ENCODE measurements at places on chromosomes 4 and X.
A peak's percentile ranks its signal among the peaks of the same experiment; 100 is the strongest.

DNA sequence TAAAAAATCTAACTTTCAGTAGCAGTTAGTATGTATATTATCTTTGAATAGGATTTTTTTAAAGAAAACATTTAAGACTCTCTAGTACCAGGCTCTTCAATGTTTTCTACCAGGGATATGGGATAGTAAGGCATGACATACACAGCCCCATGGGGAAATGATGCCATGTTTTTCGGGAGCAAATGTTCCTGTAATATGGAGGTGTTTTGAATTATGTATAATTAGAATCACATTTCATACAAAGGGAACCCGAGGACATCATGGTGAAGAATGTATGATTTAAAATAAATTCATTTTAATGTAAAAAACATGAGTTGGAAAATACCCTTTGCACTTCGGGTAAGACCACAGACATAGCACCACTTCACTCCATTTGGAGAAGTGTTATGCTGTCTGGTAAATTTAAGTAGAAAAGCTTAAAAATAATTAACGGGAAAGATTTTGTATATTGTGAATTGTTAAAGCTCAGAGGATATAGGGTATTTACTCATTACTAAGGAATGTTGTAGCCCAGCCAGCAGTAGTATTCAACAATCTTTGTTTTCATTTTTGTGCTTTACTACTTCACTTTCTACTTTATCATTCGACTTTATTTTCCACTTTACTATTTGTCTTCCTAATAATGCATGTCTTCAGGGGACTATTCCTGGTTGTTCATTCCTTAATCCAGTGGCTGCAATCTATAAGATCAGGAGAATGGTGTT is 2050.7 kb downstream of the ARAP2 start:
- DNase-seq: no peak

DNA sequence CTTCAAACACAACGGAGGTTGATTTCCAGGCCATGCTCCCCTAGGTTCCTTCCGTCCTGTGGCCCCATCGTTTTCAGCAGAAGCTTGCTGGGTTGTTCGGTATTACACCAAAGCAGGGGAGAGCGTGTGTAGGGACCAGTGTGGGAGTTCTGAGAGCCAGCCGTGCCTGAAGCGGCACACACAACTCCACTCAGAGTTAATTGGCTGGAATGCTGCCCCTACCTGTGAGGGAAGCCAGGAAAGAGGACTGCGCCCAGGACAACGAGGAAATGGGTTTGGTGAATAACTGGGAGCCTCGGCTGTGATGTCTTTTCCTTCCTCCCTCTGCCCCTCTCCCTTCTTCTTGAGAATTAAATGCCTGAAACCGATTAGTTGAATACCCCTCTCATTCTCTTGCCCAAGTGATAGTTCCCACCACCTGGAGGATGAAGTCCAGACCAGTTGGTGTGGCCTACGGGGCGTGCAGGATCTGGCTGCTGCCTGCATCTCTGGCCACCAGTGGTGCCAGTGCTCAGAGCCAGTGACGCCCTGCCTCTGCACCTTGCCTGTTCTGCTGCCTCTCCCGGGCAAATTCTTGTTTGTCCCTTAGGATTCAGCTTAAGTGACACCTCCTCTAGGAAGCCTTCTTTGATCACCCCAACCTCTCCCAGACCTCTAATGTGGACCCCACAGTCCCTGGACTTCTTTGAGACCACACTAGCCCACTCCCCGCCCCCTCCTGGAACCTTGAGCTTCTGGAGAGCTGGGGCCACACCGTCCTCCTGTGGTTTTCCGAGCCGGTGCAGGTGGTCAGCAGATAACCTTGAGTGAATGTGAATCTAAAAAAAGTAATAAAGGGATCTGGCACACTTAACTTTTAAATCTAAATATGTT is 33.6 kb downstream of the TBC1D14 start:
- no peak for DNase-seq

DNA sequence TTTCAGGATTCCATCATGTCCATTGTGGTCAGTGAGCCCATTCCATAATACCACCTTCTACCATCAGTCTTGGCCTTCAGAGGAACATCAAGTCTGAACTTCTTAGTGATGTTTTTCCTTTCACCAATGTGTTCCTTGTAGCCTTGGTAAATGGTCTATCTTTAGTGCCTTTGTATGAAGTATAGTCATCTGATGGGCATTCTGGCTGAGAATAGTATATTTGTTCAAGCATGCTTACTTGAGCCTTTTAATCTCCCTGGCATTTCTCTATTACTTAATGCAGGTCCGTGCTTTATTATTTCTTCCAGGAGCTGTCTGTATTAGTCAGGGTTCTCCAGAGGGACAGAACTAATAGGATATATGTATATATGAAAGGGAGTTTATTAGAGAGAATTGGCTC is 99.7 kb downstream of the TLL1 start:
- no peak for DNase-seq

DNA sequence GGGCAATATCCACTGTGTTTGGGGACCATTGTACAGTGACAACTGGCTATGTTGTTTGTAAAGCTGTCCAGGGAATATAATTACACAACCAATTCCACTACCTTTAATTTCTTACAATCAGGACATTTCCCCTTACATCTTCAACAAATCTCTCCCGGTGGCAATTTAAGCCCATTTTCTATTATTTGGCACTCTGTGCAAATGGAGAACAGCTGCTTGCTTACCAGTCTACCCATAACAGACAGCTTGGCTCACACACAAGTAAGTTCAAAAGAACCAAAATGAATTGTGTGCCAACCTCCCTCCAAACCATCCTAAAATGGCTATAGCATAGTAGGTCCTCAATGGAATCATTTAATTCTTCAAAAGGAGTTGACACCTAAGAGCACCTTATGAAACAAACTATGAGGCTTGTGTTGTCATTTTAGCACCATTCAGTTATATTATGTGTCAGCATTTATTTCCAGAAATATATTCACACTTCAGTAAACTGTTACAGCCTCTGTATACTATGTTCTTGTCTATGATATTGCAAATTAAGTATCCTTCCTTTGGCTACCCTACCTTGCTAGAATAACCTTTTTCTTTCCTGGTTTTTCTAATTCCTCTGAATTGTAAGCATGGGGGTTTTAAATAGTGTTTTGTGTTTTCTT is 18.4 kb downstream of the GABRA4 start:
- DNase-seq: no peak

- peak; percentile 77 for DNase-seq
Measured at GRCh38 chrX:149470955-149471354, 34.2 kb downstream of the IDS start.

DNA sequence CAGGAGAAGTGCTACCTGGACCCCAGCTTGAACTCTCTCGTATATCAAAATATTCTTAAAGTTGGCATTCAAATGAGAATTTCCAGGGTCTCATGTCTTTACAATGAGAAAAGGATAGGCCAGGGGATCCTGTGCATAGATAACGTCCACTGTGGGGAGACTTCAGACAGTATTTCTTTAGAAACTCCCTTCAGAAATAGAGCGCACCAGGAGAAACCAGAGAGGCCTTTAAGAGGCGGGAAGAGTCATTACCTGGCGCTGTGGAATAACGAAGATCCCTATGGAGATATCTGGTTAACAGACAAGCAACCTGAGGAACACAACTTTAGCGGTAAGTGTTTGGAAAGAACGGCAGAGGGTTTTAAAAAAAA is 600 bp downstream of the RADX start:
- no peak for DNase-seq

DNA sequence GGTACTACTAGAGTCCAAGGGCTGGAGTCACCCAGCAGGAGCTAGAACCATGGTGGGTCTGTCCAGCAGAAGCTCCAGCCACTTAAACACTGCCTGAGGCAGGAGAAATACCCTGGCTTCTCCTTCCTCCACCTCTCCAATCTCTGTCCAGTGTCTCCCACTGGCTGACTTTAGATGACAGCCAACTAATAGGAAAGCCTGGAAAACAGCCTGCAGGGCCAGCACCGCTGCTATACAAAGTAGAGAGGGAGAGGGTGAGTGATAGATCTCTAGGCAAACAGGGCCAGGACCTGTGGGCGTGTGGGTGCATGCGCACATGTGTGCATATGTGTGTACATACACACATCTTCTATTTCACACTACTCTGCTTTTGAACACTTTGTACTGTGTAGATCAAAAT is 56.5 kb upstream of the ATP8A1 start:
- DNase-seq: no peak

DNA sequence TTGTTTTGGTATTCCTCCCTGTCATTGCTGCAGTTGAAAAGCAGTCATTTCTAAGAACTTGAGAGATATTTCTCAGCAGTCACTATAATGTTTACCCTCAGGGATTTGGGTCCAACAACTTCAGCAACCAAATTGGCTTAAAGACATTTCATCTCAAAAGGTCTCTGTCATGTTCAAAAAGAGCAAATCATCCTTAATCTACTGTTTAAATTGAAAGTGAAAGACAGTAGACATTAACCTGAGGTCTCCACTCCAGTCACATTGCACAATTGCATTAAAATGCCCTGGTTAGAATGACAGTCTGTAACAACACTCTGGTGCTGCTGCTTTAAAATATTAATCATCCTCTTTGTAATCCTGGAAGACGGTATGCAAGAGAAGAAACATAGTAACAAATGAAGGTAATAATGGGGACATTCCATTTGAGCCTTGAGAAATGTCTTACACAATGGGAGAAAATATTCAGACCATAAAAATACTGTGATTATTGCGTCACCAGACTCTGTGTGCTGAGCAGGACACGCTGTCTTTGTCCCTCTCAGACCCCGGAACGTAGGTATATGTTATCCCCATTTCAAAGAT is 90.2 kb upstream of the UNC5C start:
- no peak for DNase-seq

GRCh38 chr4:169485791-169486742 is 126.3 kb downstream of the NEK1 start:
- DNase-seq: peak; percentile 56

GRCh38 chrX:19734111-19734510 is 153.3 kb downstream of the SH3KBP1 start:
- no peak for DNase-seq

GRCh38 chrX:22396408-22396807 is 123.7 kb downstream of the CBLL2 start:
- no peak for DNase-seq

All from G401 (cell line).